ENCODE measurements at places on chromosomes 3 and 15.

DNA sequence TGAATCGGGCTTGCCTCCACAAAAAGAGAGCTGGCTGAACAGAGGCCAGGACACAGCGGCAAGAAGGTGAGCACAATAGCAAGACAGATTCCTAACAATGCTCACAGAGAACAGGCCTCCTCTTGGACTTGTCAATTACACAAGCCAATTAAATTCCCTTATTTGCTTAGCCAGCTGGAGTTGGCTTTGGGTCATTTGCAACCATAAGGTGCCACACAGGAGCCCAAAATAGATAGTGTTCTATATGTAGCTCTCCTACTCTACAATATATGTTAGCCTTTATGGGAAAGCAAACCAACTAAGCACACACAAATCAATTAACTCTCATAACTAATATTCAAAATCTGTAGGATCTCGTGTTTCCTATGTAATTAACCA is 335.6 kb downstream of the FOXP1 start:
- DNase-seq, result no peak

DNA sequence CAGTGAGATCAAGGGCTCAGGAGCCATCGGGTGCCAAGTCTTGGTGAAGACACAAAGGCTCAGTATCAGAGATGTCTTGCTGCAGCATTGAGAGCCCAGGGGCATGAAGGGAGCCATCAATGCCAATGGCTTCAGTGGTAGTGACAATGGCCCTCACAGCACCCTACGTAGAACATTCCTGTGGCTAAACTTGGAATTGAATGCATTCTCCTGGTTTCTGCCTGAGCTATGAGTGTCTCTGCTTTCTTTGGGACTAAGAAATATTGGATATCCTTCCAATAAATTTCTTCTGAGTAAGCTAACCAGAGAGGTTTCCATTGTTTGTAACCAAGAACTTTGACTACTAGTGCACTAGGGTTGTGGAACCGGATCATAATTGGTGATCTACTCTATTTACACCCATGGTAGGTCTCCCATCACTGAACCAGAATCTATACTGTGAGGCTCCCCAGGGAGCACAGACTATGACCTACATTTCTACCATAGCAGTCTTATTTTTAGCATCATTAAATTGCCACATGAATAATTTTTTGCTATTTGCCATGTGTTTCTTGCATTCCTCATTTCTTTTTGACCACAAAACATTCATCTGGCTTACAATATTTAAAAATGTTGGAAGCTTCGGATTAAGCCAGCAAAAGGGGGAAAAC is 31.6 kb upstream of the PDZRN3 start:
- no peak for DNase-seq

GRCh38 chr3:118778201-118778600 is 256.4 kb downstream of the IGSF11 start:
- no peak for DNase-seq

- no peak for DNase-seq
These were observed 4.9 kb downstream of the OGG1 start for GRCh38 chr3:9754678-9755077.

DNA sequence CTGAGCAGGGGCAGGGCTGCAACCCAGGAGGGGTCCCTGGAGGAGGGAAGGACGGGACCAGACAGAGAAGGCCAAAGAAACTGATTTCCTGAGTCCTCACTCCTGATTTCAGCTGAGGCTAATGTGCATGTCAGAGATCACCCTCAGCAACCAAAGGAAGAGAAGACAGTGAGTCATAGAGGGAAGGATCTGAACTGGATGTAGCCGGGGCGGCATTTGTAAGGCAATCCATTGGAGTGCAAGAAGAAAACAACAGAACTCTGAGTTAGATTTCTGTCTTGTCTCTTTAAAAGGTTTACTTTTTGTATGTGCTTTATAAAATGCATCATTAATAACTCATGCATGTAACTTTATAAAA is 105.3 kb upstream of the AGBL1 start:
- DNase-seq, result no peak

DNA sequence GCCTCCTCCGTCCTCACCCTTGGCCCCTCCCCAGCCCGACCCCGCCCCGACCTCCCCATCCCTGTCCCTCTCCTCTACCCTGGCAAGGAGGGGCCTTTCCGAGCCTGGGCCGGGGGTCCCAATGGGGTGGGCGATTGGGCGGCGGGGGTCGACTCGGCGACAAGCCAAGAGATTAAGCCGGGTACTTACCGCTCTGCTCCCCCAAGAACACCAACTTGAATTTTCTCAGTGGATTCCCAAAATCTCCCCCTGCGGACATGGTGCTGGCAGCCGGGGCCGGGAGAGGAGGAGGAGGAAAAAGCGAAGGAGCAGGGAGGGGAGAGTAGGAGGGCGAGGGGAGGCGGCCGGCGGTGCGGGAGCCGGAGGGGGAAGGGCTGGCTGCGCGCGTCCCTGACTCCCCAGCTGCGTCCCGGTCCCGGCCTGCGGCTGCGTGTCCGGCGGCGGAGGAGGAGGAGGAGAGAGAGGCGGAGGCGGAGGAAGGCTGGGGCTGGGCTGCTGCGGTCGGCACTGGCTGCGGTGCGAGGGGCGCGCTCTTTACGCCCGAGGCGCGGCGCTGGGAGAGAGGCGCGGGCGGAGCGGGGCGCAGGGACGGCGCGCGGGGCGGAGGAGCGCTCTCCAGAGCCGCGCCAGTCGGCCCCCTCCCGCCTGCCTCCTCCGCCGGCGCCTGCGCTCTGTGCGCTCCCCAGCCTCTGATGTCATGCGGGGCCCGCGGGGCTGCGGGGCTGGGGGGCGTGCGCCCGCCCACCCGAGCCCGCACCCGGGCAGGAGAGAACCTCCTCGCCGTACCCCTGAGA is at the start of gene RAB6B:
Gene RAB6B (minus strand): TSS at position 675 of the 794 bp plus-strand sequence. CDS start 416 bp downstream, at position 259.
- no peak for DNase-seq

- DNase-seq, result no peak
These were observed 175.0 kb downstream of the CFAP20DC start for GRCh38 chr3:58874795-58875194.

All from GM18507 (cell line).